Left renal cortex interstitium (tissue), 4 donors: ENCODE measurements at places on chromosomes 2 and 18. TPM values are rescaled to one million over a fixed set of nuclear protein-coding genes. Genes with fewer than 3 reads are reported as not detected.

DNA sequence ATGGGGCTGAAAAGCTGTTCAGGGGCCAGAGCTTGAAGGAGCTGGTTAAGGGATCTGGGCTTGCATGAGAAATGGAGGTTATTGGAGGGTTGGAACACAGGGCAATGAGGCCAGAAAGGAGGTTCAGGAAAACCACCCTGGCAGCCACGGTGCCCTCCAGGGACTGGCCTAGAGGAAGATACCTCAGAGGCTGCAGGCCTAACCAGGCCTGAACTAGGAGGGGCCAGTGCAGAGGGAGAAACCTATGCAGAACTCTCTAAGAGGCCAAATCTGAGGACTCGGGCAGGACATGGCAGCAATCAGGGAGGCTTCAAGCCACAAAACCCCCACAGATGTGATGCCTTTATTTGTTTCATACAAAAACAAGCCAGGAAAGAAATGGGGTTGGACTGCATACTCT, 66.8 kb downstream of the BIN1 start:
- DNase-seq: no peak

DNA sequence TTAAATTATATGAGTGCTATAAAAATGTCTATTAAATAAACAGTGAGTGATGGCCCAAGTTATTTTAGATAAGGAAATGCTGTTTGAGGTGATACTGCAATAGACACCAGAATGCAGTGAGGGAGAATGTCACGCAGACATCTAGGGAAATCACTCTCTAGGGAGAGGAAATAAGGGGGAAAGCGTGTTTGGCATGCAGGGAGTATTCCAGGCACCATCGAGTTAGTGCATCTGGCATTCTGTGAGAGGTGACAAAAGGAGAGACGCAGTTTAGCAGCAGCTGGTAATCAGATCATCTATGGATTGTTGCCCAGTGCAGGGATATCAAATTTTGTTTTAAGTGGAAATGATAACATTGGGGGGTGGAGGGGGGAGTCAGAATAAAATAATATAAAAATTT, 175.4 kb upstream of the NETO1 start:
- no peak for DNase-seq

Gene TRPM8
- polyA plus RNA-seq: 0.36 TPM

Gene SLC8A1
- 65.2 TPM for polyA plus RNA-seq

Gene SPHKAP
- polyA plus RNA-seq: 2.4 TPM

DNA sequence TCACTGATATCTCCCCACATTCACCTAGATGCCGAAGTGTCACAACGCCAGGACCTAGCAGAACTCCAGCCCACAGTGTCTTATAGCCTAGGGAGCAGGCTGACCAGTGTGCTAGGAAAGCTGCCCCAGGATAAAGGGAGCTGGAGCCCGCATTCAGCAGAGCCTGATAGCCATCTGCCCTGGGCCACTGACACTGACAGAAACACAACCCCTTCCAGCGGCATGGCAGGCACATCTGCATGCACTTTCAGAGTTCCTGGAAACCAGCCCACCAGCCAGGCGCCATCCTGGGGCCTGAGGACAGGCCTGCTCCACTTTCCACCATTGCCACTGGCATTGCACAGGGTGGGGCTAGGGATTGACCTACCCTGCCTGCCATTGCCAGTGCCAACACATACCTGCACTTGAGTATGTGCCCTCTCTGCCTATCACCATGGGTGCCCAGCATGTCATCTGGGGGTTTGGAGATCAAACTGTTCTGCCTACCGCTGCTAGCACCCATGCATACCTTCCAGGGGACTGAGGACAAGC, 290.1 kb upstream of the KLHL14 start:
- no peak for DNase-seq

- DNase-seq: no peak
Observed at GRCh38 chr18:36469461-36469860, 171.9 kb downstream of the FHOD3 start.

DNA sequence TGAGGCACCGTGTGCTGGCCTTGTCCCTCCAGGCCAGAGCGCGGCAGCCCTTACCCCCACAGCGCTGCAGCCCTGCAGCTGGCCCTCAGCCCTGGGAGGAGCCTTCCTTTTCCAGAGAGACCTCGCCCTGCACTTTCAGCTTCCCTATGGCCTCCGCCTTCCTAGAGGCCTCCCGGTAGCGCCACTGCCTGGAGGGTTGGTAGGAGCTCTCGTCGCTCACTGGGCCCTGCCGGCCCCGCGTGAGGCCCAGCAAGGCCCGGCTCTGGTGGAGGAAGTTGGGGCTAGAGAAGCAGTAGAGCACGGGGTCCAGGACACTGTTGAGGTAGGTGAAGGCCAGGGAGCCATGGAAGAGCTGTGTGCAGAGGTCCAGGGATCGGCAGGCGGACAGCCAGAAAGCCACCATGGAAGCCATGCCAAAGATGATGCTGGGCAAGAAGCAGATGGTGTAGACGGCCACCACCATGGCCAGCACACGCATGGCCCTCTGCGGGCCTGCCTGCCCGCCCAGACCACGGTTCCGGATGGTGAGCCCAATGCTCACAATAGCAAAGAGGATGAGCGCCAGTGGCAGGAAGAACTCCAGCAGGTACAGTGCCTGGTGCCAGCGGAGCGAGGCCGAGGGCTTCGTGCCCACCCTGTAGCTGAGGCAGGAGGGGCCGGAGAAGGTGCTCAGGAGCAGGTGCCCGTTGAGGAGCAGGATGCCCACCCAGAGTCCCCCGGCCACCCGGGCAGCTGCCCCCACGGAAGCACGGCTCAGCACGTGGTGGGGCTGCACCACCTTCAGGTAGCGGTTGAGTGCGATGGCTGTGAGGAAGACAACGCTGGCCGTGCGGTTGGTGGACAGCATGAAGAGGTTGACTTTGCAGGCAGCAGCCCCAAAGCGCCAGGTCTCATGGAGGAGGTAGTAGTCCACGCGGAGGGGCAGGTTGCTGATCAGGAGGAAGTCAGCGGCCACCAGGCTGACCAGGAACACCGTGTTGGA, 821 bp downstream of the OXER1 start:
- DNase-seq: no peak

GRCh38 chr2:215831296-215831913, 181.9 kb downstream of the MREG start:
- no peak for DNase-seq

Gene G6PC2
- 0.21 TPM for polyA plus RNA-seq

DNA sequence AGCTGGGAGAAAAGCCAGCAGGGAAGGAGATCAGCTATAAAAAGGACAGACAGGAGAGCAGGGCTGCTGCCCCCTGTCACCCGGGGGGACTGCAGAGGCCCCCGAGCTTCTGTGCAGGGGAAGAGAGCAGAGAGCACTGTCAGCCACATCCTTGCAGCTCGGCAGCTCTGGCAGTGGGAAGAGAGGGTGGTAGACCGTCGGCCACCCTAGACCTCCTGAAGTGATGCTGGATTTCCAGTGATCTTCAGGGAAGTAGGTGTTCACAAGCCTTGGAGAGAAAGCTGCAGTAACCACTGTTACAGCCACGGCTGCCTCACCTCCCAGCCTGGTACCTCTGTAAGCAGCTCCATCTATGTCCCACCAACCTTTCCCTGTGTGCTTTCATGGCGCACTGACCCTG, 134.9 kb downstream of the TFCP2L1 start:
- no peak for DNase-seq

DNA sequence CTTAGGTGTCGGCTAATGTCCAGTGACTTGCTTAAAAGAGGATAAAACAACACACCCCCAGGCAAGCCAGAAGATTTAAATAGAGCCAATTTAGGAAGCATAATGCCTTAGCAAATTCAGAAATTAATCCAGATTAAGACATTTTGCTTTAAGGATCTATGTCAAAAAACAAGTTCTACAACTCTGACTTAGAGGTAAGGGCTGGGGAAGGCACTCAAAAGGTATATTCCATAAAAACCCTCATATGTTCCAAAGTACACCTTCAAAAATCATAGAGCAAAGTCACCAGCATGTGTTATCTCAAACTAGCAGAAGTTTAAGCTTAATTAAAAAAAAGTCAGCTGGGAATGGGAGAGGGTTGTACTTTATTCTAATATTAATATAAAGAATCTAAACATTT, 206.4 kb downstream of the NOL4 start:
- no peak for DNase-seq

Gene SNORC
- 1.8 TPM for polyA plus RNA-seq

DNA sequence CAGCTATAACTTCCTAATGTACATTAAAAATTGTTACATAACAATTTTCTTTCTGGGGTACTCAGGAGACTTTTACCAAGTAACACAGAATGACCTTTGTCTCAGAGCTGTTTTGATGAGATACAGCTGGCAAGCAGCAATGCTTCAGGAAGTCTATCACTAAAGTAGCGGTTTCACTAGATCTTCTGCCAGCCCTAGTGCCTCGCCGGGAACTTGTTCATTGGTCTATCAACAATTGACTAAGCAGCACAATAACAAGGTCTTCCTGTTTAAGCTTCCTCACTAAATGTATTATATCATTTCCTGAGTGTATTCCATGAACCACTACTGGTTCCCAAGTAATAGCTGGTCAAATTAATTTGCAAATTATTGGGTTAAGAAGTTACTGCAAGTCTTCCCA, 69.2 kb downstream of the TRIP12 start:
- no peak for DNase-seq

DNA sequence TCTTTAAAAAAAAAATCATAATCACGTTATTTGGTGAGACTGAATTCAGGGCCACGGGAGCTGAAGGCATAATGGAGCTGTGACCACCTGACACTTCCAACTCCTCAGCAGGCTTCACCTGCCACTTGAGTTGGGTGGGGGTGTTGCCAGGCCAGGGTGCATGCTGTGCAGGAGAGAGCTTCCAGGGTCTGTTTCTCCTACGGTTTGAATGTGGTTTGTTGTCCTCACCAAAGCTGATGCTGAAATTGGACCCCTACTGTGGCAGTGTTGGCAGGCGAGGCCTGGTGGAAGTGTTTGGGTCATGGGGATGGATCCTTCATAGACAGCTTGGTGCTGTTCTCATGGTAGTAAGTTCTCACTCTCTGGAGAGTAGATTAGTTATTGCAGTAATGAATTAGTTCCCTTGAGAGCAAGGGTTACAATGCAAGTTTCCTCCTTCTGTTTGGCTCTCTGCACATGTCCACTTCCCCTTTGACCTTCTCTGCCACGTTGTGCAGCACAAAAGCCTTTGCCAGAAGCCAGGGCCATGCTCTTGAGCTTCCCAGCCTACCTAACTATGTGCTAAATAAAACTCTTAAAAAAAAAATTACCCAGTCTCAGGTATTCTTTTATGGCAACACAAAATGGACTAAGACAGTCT, 38.3 kb upstream of the ANKRD44 start:
- no peak for DNase-seq
